ENCODE measurements at places on chromosomes 5 and 9.

GRCh38 chr5:61327760-61328753, 4.0 kb upstream of the ZSWIM6 start:
- no peak for DNase-seq

- no peak for DNase-seq
Observed at GRCh38 chr5:169650701-169651331, 13.7 kb downstream of the DOCK2 start.

DNA sequence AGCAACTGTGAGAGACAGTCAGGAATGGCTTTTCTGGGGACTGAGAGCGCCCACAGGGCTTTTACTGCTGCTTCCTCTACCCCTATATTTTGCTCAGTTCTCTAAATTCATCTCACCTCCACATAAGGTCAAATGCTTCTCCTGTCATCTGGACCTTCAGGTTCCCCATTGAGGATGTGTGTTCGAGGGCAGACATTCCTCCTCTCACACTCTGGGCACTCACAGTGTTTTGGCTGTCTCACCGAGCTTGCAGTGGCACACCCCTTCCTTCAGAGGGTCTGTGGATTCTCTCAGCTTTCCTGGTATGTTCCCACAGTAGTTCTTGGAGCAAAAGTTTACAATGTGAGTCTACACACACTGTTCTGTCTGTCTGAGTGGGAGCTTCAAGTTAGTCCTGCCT, 127.8 kb upstream of the GLRA1 start:
- no peak for DNase-seq

- no peak for DNase-seq
Observed at GRCh38 chr5:59661954-59662615, 231.4 kb downstream of the PDE4D start.

DNA sequence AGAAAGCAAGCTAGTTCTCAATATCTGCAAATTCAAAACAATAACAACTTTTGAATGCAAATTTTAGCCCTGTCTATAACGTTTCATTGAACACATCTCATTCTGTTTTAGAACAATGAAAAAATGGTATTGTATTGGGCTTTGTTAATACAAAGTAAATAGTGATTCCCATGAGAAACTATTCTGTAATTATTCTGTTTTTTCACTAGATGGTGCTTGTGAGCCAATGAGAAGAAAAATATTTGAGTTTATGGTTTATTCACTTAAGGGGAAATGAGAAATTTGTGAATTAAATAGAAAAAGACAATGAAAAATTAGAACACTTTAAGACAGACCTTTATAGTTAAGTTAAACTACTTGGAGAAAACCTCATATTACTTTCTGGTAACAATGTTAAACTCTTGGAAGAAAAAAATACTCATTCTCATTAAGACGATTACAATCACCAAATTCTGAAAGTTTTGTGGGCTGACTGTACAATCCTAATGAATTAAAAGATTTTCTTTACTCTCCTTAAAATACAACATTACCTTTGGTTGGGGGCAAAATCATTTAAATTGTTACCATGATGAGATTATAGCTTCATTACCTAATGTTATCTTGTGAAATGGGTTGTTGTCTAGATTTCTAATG, 127.0 kb downstream of the NNT start:
- no peak for DNase-seq

- no peak for DNase-seq
Observed at GRCh38 chr9:8268881-8269280, 469.3 kb upstream of the DMAC1 start.

GRCh38 chr9:95649801-95650213, 133.0 kb upstream of the PTCH1 start:
- DNase-seq = no peak

- DNase-seq = peak; percentile 29
Observed at GRCh38 chr9:134329576-134329855, 3.3 kb downstream of the RXRA start.

DNA sequence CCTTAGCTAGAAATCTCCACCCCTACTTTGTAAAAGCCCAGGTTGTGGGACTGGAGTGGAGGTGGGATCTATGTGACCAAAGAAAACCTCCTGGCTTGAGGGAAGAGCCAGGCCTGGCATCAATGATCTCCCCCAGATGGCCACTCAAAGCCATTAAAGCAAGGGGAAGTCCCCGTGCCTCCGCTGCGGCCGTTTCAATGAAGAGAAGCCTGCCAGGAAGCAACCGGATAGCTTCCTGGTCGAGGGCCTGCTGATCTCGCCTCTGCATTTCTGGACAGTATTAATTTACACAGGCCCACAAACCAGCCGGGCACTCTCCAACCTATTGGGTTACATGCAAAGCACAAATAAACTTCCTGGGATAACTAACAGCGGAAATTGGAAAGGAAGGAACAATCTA, 160.5 kb upstream of the MSX2 start:
- DNase-seq = no peak

- DNase-seq = no peak
Observed at GRCh38 chr9:107046692-107047091, 183.7 kb downstream of the ZNF462 start.

DNA sequence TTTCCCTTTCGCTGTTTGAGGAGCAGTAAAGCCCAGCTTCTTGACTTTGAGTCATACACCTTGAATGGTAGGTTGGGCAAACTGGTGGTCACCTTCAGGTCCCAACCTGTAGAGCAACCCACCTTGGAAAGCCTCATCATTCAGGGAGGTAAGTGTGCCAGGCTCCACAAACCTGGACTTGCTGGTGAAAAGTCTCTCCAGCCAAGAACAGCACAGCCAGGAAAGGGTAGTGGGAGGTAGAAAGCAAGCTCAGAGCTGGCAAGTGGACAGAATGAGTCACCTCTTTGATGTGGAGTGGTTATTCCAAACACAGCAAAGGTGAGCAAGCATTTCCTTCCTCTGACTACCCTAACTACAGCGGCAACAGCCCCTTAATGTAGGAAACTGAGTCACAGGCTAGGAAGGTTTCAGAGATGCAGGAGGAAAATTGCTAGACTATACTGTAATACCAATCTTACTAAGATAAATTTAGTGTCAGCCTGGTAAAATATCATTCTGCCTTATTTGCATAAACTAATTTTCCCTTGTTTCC, 117.5 kb upstream of the MTAP start:
- peak; percentile 63 for DNase-seq

GRCh38 chr5:120779674-120780073, 315.6 kb downstream of the PRR16 start:
- DNase-seq = no peak

GRCh38 chr9:83299571-83299970, 236.6 kb upstream of the RASEF start:
- DNase-seq = no peak

GRCh38 chr5:108801776-108802175, 54.1 kb downstream of the FER start:
- DNase-seq = no peak

DNA sequence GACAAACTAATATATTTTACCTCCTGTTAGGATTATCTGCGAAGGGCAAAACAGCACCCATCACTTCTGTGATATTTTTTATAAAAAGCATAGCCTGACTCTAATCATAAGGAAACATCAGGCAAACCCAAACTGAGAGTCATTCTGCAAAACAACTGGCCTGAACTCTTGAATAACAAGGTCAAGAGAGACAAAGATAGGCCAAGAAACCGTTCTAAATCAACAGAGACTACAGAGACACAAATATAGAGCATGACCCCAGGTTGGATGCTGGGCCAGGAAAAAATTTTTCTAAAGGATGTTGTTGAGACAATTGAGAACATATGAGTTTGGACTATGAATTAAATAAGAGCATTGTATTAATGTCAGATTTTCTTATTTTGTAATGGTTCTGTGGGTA, 384.9 kb downstream of the NFIB start:
- DNase-seq = no peak

DNA sequence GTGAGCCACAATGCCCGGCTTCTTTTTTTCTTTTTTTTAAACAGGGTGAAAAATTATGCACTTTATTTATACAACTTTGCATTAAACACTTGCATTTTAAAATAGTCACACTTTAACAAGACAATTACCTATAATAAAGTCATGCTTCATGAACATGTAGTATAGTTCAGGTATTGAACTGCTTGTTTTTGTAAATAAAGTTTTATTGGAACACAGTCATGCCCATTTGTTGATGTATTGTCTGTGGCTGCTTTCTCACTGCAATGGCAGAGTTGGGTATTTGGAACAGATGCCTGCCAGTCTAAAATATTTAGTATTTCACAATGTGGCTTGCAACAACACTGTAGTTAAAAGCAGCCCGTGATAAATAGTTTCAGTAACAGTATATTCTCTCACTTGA, 32.8 kb upstream of the CCL21 start:
- no peak for DNase-seq

DNA sequence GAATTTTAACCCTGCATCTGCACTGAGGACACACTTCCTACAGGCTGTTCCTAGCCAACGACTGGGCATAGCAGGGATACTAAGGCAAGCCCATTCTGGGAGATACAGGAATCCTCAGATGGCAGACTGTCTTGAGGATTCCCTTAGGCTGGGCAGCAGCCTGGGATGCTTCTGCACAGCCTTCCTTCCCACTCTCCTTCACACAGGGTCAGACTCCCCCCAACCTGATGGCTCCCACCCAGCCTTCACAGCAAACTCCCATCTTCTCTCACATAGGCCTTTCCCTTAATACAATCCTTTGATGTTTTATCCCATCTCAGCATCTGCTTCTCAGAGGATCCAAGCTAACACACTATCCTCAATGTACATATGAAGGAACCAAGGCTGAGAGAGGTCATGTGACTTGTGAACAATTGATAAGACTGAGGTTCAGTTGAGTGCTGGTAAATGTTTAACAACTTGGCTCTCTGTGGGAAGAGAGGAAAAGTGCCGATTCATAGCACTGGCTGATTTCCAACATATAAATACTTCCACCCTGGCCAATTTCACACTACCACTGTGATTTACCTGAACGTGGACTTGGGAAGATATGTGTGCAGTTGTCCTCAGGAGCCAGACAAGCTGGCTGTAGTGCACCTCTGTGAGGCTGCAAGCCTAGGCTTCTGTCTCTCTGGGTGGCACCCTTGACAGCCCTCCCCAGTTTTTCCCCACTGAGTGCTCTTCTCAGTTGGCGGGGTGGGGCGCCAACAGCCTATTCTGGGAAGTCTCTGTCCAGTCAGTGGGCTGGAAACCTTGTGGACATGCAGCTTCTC, 120.2 kb upstream of the TRIM32 start:
- no peak for DNase-seq

DNA sequence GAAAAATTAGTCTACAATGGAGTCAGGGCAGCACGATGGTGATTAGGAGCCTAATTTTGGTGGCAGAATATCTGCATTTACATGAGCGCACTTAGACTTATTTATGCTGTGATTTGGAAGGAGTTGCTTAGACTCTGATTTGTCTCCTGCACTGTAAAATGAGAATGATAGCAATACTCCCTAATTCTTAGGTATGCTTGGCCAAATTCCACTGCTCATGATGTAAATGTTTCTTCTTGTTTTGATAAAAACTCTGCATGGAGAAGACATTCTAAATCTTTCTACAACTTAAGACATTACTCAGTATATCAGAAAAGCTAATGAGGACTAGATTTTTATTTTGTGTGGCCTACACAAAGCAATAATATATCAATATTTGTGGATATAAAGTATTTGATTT, 205.4 kb downstream of the CDH18 start:
- DNase-seq = no peak

DNA sequence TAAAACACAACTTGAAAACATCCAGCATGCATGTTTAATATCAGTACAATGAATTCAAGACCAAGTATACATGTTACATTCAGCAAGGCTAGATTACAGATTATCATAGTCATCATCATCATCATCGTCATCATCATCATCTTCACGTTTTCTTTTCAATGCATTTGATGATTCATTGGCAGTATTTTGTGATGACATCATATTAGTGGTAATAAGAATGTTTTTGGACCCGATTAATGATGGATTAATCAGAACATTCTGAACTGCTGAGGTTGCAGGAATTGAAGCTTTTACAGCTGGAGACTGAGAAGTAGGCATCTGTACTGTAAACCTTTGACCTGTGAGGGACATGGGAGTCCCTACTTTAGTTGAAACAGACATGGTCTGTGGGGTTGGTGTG, 4.5 kb downstream of the AK6 start:
- no peak for DNase-seq

GRCh38 chr5:169567079-169567478, 16.5 kb upstream of the SPDL1 start:
- DNase-seq = no peak

DNA sequence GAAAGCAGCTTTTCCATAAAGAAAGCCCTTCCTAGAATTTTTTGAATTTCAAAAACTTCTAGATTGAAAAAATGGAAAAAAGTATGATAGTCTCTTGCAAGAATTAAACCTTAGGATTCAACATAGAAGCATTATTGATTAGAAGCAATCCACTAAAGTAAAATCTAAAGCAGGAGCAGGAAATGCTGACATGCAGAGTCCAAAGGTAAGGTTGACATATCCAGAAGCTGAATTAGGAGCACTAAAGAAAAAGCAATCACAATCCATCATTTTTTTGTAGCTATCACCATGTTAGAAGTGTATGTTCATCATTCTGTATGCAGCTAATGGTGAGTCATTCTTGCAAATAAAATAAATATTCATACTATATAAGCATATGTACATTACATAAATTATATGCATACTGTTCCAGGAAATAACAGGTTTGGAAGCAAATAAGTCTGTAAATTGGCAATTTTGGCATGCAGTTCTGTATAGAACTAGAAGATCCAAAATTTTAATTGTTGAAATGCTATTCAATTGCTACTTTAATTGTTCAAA, 39.4 kb upstream of the RNF180 start:
- DNase-seq = no peak

DNA sequence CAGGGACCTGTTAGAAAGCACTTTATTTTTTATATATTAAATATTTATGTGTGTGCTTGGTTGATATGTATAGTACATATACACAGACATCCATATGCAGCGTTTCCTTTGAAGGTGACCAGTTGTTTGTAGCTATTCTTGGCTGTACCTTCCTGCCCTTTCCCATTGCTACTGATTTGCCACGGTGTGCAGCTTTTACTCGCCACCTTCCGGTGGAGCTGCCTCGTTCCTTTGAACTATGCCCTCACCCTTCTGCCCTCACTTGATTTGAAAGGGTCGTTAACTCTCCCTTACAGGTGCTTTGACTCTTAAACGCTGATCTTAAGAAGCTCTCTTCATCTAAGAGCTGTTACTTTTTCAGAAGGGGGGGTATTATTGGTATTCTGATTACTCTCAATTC, 20.5 kb downstream of the RGMB start:
- DNase-seq = no peak

DNA sequence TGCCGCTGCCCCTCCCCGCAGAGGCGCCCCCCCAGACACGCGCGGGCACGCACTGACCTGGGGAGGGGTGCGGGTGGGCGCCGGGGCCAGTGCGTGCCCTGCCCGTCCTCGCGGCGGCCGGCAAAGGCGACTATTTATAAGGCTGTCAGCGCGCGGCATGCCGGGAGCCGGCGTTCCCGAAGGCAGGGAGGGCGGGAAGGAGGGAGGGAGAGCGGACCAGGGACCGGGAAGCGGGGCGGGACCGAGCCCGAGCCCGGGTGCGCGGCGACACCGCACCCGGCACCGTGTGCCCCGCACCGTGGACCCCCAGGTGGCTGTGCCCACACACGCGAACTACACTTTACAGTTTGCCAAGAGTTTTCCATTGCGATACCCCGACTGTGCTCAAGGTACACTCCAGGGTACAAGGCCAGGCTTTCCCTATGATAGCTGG, at the start of gene AK1:
TSS of gene AK1 (minus strand) at position 110 of the 433 bp plus-strand sequence. CDS start 3,058 bp downstream, outside the sequence.
- peak; percentile 88 for DNase-seq

- DNase-seq = peak; percentile 82
Observed at GRCh38 chr5:88883059-88883835, at the start of gene MEF2C. MEF2C (minus strand) TSS chr5:88883184; CDS start chr5:88823788, 59,396 bp downstream.

- no peak for DNase-seq
Observed at GRCh38 chr5:149383399-149383798, 4.3 kb upstream of the IL17B start.
